ENCODE measurements at places on chromosomes 6 and 20.

GRCh38 chr6:162621246-162621645 is 106.3 kb downstream of the PRKN start:
- DNase-seq: peak; percentile 42

DNA sequence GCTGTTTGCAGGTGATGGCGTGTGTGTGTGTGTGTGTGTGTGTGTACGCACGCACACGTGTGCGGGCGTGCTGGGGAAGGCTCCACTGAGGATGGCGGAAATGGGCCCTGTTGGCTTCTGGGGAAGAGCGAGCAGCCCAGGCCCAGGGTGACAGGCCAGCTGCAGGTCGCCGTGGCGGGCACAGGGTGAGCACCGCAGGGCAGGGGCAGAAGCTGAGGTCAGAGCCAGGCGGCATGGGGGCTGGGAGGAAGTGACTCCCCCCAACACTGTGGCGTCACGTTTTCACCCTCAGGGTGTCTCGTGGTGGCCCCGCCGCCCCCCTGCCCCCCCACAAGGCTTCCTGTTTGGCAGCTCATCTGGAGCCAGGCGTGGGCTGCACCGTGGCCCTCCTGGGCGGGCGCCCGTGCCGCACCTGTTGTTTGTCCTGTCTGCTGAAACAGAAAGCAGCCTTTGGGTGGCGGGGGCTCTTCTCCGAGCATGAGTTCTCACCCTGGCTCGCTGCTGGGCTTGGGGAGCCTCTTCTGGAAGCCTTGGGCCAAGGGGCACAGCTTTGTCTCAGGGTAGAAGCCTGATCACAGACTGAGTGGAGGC is 7.1 kb downstream of the RBM38 start:
- DNase-seq: no peak

- peak; percentile 59 for DNase-seq
Measured at GRCh38 chr6:43246301-43247113, 3.2 kb downstream of the TTBK1 start.

DNA sequence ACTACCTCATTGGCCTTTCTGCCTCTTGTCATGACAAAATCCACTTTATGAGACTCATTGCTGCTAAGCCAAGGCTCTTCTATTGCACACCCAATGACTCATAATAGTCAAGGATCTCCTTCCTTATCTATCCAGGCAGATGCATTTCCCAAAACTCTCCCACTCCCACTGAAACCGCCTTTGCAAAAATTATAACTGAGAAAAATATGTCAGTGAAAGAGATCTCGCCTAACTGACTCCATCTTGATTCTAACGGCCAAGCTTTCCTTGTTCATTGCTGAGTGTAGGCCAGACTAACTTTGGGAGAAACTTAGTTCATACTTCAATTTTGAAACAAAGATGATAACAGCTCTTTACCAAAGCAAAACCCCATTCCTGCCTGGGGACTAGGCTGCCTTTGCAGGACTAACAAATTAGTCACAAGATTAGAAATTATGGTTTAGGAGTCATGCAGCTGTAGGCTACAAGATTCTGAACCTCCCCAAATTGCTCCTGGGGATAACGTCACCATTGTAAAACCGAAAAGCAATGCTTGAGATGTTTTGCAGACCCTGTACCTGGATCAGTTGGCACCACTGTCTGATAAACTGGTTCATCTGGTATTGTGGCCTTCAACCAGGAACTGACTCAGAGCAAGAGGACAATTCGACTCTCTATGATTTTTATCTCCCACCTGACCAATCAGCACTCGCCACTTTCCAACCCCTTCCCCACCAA is 47.1 kb downstream of the HAO1 start:
- no peak for DNase-seq

GRCh38 chr6:90019216-90019615 is 124.9 kb downstream of the GJA10 start:
- DNase-seq: no peak

DNA sequence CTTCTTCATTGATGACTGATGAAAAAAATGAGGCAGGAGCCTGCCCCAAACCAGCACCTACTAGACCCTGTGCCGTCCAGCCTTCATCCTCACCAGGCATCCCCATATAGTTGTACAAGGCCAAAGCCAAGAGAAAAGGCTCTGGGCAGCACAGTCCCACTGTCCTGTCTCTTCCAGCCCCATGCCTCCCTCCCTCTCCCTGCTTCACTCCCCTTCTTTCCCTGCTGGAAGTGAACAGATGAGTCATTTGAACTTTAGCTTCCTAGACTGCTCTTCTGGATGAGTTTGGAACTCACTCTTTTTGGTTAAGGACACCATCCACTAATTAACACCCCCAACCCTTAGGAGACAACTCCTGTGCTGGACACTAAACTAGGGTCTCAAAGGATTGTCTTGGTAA is 235.2 kb downstream of the LRFN2 start:
- peak; percentile 22 for DNase-seq

GRCh38 chr6:29631860-29632731 is 887 bp downstream of the GABBR1 start:
- DNase-seq: peak; percentile 88

GRCh38 chr6:129287231-129288177 is 404.6 kb downstream of the LAMA2 start:
- DNase-seq: no peak

GRCh38 chr6:127924440-127924839 is 23.6 kb upstream of the THEMIS start:
- no peak for DNase-seq

DNA sequence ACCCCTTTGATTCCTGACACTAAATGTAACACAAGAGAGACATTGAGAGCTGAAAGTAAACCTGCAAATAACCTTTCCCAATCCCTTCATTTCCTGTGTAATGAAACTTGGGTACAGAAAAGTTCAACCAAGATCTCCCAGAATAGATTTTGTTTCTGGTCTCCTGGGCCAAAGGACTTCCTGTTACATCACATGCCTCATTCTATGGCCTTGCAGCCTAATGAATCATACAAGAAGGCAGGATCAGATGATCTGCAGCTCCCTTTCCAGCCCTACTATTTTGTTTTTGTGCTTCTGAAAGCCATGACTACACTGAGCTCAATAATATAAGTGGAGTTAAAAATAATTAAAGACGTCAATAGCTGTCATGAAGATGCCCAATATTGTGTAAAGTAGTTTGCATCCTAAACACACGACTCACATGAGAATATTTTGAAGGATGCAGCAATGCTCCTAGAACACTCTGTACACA is 73.4 kb upstream of the NOX3 start:
- peak; percentile 59 for DNase-seq

DNA sequence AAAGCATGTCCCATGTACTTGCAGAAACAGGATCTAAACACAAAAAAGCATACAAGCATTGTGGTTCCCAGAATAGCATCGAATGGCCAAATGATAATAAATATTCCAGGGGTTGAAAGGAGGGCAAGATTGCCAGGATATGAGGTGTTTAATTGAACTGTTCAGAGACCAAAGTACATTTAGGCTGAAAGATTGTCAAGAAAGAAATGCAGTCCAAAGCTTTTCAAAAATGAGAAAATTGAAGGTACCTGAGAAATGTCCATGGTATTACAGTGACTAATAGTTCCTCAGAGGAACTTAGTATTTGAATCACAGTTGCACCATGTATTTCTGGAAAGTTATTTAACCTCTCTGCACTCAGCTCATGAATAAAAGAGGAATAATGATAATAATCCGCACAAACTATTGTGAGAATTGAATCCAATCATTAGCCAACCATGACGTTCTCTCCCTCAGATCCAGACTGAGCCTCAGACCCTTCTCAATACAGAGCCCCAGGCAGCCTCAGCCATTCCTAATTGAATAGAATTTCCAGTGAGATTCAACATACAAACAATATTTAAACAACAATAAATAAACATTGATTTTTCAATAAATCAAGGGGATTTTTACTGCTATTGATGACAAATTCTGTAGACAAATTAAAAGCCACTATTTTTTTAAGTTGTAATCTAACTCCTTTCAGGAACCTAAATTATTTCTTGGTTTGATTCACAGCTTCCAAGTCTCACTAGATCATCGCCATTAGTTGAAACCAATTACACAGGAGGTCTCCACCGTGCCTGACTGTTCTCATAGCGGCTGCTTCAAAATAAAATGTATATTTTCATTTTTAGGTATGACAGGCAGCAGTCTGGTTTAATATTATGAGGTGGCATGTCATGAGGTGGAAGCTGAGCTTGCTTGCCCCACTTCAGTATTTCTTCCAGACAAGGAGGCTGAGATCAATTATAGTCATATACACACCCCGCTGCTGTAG is 144.3 kb upstream of the TENT5A start:
- no peak for DNase-seq

DNA sequence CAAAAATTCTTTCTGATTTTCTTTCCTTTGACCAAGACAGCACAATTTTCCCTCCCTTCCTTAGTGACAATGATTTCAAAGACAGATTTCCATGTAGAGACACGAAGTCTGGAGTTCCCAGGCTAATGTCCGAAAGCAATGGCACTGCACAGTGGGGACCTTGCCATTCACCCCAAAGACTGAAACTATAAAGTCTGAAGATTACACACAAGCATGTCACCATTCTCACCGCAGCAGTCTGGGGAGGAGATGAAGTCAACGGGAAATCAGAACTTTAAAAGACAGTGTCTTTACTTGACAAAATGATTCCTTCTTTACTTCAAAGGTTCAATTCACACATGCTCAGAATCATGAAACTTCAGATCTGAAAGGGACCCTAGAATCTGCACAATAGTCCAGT is 8.3 kb downstream of the B4GALT5 start:
- DNase-seq: no peak

DNA sequence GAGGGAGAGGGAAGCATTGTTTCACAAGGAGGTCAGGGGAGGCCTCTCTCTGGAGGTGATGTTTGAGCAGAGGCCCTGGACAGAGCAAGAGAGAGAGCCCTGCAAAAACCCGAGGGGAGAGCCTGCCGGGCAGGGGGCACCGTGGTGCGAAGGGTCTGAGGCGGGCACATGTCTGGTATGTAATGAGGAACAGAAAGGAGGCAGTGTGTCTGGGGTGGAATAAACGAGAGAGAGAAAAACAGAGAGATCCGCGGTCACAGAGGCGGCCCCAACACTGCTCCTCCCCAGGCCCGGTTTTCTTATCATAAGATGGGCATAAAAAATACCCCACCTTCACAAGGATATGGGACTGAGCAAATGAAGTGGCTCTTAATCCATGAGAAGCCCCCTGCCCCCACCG is 119.2 kb downstream of the PREX1 start:
- no peak for DNase-seq

DNA sequence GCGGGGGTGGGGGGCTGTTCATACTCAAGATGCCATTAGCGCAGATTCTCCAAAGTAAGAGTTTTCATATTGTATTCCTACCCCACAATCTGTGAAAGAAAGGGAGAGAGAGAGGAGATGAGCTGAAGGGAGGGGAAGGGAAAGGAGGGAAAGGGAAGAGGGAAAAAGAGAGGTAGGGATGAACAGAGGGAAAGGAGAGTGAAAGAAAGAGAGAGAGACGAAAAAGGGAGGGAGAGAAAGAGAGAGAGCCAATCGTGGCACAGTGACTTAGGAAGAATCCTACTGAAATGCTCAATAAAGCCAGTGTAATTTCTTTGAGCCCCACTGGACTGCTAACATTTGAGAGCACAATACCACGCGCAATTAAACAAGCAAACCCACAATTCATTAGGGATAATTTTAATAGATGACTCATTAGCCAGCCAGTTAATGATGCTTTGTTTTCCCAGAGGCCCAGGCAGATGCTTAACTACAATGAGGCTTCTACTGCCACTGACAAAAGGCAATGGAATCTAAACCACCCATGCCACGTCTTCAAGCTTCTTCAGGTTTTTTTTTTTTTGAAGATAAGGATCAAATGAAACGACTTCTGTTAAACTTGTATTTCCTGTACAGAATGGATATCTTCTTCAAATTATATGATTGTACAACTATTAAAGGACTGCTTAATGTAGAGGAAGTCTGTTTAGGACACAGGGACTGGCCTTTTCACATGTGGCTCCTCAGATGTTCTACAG is 306.8 kb downstream of the FOXC1 start:
- DNase-seq: no peak

DNA sequence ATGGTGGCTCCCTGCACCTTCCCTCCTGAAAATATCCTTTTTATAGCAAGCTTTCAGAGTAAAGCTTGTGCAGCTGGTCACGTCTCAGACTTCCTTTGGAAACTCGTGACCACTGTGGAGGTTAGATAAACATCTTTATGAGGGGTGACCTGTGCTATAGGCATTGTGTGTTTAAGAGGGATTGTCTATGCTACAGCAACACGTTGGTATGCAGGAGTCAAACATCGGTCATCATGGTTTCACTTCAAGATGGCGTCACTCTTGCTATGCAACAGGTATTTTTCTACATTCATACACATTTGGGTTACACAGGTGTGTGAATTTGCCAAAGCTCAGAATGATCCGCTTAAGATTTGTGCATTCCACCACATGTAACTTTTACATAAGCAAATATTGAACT is 14.6 kb upstream of the BLCAP start:
- DNase-seq: no peak

- no peak for DNase-seq
Measured at GRCh38 chr6:115468272-115469005, 592.3 kb downstream of the FRK start.

- no peak for DNase-seq
Measured at GRCh38 chr6:107319906-107320530, 139.3 kb downstream of the PDSS2 start.

- no peak for DNase-seq
Measured at GRCh38 chr20:46195264-46196036, 77.3 kb downstream of the CD40 start.

- DNase-seq: peak; percentile 74
Measured at GRCh38 chr6:41939848-41940758, 1.5 kb downstream of the CCND3 start.

DNA sequence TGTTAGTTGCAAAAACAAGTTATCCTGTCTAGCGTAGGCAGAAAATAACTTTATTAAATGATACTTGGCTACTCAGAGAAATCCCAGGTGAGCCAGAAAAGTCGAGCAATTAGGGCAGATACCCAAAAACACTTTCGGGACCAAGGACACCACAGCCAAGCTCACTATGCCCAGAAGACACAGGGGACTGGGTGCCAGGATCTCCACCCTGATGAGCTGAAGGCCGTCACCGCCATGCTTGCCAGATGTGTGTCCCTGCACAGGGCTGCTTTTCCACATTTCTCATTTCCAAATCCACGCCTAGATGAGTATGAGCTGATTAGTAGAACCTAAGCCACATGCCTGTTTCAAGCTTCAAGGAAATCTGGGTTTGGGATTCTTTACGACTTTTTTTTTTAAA is 214.0 kb upstream of the SMLR1 start:
- DNase-seq: no peak

DNA sequence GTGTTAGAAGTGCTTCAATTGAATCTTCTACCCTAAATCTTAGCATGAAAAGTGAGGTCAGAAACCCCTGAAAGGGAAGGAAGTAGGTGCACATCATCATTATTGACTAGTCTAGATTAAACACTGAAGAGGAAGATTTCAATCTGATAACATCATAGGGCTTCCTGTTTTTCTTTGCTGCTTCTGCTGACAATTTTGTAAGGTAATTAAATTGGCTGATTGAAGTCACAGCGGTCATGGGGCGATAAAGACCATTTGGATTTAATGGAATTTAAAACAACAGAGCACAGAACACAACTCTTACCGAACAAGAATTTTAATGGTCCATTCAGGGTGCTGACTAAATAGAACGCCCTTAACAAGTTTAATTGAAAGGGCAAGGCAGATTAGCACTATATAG is 11.3 kb downstream of the GRIK2 start:
- DNase-seq: no peak

- no peak for DNase-seq
Measured at GRCh38 chr6:27267857-27268434, 20.4 kb downstream of the PRSS16 start.

GRCh38 chr20:33291416-33291815 is 8.4 kb downstream of the BPIFB1 start:
- no peak for DNase-seq

Measured in umbilical cord (tissue), 2 donors.